ENCODE measurements at places on chromosomes 3 and 15.

- no peak for DNase-seq
These were observed 8.6 kb downstream of the TM4SF1 start for GRCh38 chr3:149368674-149369497.

DNA sequence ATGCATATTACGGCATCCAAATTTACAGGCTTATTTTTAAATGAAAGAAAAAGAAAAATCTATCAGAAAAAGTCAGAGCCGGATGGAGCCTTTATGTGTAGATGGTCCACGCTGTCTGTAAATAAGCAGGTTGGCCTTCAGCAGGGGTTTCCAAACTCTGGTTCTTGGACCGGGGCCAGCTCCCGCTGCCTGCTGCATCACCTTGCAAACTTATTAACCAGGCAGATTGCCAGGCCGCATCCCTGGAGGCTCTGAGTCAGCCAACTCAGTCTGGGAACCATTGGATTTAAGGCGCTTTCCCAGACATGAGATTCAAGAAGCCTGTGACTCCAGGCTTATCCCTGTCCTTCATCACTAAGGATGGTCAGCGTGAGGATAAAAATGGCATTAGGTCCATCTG, 212.4 kb downstream of the OPA1 start:
- DNase-seq: no peak

GRCh38 chr3:120713262-120713661, 29.1 kb downstream of the RABL3 start:
- no peak for DNase-seq

DNA sequence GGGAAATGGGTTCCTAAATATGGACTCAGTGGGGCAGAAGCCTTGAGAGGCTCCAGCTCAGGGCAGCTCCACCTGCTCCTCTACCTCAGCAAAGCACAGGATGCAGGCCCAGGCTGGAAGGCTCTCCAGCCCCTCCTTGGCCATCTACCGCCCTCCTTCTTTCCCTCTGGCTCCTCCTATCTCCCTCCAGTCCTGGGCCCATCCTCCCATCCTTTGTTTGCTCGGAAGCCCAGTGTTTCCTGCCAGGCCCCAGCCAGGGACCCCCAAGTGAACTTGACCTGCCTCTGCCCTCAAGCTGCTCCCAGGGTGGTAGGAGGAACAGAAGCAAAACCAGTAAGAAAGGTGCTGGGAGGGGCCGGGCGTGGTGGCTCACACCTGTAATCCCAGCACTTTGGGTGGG, 20.1 kb downstream of the MAPKAPK3 start:
- no peak for DNase-seq

DNA sequence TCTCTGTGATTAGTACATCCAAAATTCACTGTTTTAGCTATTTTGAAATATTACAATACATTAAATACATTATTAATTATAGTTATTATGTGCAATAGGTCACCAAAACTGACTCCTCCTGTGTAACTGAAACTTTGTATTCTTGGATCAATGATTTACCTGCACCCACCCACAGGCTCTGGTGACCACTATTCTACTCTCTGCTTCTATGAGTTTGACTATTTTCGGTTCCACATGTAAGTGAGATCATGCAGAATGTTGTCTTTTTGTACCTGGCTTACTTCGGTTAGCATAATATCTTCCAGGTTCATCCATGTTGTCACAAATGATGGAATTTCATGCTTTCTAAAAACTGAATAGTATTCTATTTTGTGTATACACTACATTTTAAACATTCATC, 43.8 kb downstream of the SLC2A2 start:
- DNase-seq: no peak

DNA sequence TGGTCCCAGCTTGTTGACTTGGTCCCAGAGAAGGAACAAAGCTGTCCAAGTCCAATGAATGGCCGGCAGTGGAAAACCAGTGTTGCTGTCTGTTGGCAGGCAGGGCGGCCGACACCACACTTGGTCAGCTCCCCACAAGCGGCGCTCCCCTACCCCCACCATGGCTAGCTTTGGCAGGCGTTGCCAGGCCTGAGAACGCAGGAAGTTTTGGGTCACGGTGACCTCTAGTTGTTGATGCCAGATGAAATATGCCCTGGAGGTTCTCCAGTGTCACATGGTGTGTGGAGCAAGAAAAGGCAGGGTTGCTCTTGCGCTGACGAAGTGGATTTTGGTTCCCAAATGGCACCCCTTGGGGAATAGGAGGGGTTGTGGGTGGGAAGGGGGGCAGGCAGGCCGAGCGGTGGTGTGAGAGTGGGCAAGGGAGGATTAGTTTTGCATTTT, 72.7 kb upstream of the TPRG1 start:
- DNase-seq: no peak

GRCh38 chr15:69393831-69394491, 20.2 kb upstream of the KIF23 start:
- no peak for DNase-seq

DNA sequence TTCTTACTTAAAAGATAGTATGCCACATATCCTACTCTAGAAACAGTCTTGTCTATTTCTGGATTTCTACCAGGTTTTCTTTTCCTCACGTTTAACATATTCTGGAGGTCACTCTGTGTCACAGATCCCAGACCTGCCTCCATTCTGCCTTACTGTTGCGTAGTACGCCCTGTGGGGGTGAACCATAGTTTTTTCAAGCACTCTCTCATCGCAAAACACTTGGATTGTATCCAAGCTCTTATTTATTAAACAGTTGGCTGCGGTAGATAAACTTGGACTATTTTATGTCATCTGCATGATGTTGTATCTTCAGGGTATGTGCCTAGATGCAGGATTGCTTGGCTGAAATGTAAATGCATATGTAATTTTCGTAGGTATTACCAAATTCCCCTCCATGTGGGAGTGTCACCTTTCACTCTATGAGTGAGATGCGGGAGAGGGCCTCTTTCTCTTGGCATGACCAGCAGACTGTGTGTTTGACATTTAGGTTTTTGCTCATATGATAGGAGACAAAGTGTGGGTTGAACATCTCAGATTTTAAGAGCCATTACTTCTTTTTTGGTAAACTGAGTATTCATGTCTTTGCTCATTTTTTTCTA, 55.8 kb downstream of the ABTB1 start:
- no peak for DNase-seq

DNA sequence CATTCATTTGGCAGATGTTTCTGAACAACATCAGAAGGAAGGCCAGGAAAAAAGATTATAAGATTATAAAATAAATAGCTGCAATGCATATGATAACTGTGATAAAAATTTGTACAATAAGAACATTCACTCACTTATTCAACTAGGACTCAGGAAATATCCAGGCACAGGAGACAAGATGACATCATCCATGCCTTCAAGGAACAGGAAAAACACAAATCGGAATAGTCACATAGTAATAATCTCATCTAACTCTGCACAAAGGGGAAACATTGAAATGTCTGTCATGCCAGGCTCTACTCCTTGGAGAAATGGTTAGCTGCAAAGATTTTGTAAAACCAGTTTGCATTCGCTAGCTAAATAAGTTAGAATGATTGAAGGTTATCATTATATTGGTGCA, 233.5 kb upstream of the AGTR1 start:
- DNase-seq: no peak

DNA sequence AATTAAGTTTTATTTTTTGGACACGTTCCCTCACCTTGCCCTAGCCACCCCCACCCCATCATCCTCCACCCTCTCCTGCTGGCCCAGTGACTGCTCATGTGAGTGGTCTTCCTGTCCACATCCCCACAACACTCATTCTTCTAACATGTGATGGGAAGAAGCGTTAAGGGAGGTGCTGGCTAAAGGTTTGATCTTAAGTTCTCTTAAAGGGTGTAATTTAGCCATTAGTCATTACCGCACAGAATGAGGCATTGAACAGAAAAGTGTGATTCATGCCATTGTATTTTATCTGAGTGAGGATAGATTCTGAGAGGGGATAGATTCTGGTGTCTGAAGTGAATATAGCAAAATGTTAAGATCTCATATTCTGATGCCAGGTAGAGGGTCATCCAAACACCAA, 272.9 kb upstream of the TPM1 start:
- no peak for DNase-seq

- no peak for DNase-seq
These were observed 162.5 kb downstream of the GAP43 start for GRCh38 chr3:115785782-115786181.

DNA sequence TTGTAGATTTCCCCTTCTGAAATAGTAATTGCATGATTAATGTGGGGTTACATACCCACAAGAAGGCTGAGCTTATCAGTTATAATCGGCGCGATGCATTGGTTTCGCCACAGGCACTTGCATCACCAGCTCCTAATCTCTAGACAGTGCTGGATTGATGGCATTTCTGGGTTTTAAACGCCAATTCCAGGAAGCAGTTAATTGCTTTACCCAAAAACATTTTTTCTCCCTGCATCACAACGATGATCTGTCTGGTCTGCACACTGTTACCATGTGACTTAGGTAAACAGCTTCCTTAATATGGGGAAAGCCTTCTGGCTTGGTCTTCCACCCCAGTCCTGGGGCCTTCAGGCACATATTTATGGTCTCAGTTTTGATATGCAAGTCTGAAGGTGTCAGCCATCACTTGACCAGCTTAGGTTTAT, 70.0 kb upstream of the HEG1 start:
- DNase-seq: no peak

DNA sequence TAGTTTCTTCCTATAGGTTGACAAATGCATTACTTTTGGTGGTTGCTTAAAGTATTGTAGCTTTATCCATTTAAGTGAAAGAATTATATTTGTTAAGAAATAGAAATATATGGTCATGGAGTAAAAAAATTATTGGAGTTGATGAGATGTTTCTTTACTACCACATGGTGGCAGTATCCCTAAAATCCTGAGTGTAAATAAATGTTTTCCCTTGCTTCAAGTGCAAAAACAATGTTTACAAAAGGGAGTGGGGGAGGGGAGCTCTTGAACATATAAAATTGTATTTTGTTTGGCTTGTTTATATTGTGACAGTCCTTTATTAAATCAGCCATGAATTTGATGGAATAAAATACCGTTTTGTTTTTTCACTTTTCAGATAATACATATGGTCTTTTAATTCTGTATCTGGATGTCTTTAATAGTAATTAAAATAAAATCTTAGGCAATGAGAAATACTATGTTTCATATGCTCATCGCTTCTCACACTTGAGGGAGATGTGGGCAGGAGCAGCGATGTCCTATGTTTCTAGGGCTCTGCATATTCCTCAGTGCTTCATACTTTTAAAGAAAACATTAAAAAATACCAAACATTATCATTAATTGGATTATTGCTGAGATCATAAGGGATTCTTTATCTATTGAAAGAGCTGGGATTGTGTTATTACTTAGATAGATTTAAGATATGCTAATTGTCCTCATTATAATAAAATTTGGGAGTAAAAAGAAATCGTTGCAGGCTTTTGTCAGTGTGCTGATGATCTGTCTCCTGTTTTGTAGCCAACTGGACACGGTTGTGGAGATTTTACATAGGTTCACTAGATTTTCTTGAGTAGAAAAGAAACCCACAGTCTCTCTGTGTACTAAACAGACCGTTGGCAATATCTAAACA, 349.7 kb downstream of the TUSC7 start:
- DNase-seq: no peak

DNA sequence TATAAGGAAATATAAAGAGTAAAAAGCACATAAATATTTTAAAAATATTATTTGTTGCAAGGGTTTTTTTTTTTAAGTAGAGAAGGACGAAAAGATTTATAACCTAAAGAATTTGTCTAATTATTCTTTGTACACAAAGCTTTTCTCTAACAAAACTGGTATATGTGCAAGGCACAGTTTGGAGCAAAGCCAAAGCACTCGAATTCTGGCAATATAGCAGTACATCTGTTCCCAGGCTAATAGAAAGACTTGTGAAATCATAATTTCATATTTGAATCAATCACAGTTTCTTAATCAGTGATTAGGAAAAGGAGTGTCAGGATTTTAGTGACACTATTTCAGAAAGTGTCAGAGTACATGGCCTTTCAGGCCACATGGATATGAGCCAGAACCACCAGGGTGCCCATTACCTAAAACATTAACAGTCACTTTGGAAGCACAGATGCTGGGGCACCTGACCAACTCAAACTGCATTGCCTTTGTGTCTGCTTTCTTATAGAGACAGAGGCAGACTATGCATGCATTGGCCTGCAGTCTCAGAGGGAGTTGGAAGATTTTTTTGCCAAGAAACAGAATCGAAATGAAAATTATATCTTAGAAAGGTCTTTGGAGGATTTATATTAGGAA, 651.8 kb upstream of the SGO1 start:
- no peak for DNase-seq

GRCh38 chr3:164897342-164897741, 181.0 kb downstream of the SI start:
- DNase-seq: no peak

DNA sequence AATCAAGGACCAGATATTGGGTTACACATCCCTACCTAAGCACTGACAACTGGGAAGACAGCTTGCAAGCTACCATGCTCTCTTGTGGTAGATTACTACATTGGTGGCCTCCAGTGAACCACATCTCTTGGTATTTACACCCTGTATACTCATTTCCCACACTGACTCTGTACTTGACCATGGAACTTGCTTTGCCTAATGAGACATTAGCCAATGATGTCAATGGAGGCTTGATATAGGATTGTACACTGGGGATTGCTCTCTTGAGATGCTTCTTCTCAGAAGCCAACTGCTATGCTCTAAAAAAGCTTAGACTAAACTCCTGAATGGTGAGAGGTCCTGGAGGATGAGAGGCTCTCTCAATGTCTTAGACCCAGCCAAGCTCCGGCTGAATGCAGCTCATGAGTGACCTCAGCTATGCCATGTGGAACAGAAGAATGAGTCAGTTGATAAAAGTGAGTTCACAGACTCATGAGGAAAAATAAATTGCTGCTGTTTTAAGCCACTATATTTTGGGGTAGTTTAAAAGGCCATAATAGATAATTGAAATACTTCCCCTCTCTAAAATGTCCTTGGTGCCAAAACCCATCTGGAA, 61.5 kb upstream of the GALNT15 start:
- DNase-seq: no peak

DNA sequence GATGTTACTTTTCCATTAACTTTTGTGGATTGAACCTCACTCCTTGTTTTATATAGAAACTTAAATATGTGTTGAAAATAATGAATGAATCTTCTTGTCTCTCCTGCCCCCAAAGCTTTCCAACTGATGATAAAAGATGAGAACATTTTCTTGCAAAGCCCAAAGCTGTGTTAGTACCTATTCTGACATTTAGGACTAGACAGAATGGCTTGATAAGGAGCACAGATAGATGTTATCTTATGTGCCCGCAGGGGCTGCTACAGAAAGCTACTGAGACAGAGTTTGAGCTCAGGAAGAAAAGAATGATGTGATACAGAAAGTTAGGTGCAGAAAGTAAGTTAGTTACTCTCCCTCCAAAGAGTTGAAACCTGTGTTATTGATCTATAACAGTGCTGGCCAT, 109.4 kb upstream of the ATP11B start:
- DNase-seq: no peak
